GM04504 (cell line): ENCODE measurements at places on chromosomes 7 and 10.

DNA sequence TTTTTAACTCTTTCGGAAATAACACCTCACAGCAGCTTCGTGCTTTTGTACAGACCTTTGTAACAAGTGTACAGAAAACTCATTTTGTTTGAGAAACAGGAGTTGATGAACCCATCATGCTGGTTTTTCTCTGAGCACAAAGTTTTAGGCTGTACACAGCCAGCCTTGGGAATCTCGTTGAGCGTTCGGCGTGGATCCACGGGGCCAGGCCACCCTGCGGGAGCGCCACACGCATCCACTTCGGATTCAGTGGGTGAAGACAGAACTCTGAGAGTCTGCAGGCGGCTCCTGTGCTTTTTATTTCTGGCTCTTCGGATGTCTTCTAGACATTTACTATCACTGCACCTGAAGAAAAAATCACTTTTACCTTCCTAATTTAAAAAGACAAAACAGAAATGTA, 131.2 kb downstream of the SMURF1 start:
- no peak for DNase-seq

GRCh38 chr7:157985636-157986035, 602.0 kb downstream of the PTPRN2 start:
- no peak for DNase-seq

DNA sequence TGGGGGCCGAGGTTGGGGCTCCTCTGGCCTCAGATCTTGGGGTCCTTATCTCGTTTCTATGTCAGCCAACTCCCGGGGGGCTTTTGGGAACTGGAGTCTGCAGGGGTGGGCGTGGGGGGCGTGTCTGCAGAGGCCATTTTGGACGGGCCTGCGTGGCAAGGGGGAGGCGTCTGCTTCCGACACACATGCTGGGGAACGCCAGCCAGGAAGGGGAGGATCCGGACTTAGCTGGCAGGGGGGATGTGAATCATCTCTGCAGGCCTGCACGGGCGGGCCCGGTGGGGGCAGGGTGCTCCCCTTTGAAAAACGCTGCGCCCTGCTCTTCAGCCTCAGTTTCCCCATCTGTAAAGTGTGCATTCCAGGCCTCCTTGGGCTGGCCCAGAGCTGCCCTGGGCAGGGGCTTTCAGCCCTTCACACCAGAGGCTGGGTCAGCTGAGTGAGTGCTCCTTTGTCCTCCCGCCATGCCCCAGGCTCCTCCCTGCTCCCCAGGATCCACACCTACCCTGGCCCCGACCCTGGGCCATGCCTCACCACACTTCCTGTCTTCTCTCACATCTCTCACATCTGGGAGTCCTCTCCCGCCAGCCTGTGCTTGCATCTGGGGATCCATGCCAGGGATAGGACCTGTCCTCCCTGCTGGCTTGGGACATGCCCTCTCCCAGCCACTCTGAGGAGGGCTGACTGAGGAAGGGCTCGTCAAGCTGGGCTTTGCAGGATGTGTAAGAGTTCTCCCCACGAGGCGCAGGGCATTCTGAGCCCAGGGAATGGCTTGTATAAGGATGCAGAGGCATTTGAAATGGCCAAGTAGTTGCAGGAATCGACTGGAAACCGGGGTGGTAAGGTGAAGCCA, 172.6 kb upstream of the TNRC18 start:
- DNase-seq, result peak; percentile 90

GRCh38 chr10:50324046-50324445, 72.7 kb upstream of the ASAH2 start:
- no peak for DNase-seq

DNA sequence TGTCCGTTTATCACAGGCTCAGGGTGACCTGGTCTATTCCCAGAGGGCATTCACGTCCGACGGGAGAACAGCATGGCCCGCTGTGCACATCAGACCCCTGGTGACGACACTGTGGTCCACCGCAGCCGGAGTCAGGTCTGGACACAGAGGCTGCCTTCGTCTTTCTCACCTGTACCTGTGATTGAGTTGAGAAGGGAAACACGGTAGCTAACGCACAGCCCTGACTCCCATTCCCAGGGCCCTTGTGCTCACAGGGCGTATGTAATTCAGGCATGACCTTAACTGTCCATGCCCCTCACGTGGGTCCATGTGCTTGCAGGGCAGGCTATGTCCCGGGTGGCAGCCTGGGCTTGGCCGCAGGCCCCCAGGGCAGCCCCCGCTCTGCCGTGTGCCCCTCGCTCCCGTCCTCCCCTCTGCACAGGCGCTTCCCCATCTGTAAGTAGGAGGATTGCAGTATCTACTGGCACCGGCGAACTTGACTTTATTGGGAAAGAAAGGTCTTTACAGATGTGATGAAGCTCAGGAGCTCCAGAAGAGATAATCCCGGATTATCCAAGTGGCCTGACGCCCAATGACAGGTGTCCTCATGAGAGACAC, 221.3 kb upstream of the TCERG1L start:
- no peak for DNase-seq

DNA sequence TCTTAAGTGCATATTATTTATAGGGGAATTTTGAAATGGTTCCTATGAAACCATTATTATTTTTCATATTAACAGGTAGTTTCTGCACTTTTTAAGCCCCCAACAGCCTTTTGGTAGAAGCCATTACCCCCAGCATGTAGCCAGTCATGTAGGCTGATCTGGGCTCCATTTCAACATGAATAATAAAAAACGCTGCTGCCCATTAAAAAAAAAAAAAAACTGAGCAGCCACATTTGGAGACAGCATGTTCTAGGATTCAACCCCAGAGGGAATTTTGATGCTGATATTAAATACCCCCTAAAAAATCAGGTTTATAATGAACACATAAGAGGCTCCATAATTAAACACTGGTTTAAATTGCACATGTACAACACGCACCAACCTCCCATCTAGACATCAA, 181.3 kb downstream of the RTKN2 start:
- no peak for DNase-seq

DNA sequence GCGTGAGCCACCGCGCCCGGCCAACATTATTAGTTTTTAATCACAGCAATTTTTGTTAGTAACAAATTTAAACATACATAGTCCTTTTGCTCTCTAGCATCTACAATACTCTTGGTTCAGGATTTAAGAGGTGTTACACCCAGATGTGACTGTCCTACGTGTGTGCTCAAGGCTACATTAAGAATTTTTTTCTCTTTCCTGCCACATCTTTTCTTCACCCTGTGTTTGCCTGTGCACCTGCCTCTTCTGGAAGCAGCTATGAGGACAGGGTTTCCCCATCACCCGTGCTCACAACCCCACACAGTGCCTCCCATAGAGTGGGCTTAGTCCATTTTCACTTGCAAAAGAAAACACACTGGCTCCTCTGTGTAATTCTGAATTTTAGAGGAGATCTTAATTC, 186.7 kb upstream of the KLF6 start:
- DNase-seq, result no peak

DNA sequence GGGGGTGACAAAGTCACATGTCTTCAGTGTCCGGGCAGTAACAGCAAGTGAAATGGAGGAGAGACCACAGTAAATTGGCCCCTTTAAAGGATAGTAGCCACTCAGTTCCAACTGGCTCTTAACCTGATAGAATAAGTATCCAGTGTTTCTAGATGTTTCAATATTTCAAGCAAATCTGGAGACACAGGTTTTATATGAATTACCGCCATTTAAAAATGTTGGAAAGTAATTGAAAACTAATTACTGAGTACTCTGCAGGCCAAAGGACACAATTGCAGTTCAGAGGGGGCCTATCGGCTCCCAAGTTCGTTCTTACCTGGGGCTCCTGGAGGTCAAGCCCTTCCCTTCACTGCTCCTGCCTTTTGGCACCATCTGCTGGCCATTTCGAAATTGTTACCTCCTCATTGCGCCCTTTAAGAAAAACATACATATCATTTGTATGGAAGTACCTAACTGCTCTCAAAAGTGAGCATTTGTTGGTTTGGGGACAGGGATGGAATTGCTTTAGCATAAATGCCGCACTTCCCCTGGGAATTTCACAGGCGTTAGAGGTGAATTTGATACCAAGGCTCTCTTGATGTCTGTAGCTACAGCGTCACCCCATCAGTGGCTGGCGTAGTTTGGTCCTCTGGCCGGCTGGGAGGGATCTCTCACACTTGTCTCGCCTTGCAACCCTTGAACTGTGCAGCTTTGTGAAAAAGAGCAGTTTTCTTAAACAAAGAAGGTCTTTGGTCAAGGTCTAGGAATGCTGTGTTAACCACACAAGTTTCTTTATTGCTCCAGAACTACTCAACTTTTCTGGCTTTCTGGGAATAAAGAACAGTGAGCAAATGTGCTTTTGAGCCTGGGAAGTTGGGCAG, 220.0 kb downstream of the ARHGAP21 start:
- peak; percentile 14 for DNase-seq

GRCh38 chr10:28928484-28928883, 251.2 kb downstream of the BAMBI start:
- DNase-seq, result no peak

- no peak for DNase-seq
These were observed 5.0 kb downstream of the MXI1 start for GRCh38 chr10:110212119-110213006.

DNA sequence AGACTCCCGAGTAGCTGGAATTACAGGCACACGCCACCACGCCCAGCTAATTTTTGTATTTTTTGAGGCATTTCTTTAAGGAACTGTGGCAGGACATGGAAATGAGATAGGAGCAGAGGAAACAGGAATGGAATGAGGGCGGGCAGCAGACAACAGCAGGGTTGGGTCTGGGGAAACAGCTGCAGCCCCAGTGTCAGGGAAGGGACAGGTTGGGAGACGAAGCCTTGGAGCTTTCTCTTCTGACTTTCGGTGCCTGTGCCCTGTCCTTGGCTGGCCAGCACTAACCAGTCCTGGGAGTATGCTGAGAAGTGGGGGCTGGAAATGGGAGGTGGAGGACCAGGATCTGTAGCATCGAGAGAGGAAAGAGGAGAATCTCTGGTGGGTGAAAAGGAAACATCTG, 47.4 kb downstream of the ATOH7 start:
- no peak for DNase-seq

DNA sequence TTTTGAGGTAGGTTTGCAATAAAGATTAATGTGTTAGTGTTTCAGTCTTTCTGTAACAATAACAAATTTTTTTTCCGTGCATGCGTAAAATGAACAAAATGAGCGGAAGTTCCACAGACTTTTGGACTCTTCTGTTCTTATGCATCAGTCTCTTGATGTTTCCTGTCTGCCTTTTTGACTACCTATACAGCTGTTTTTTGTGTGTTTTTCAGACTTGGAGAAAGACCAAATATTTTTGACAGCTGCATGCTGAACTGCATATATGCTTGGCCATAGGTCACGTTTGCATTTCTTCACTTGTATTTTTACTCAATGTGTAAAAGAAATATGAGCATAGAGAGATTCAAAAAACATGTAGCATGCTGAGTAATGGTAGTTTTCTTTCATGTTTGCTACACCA, 119.3 kb downstream of the BBS9 start:
- DNase-seq, result no peak

DNA sequence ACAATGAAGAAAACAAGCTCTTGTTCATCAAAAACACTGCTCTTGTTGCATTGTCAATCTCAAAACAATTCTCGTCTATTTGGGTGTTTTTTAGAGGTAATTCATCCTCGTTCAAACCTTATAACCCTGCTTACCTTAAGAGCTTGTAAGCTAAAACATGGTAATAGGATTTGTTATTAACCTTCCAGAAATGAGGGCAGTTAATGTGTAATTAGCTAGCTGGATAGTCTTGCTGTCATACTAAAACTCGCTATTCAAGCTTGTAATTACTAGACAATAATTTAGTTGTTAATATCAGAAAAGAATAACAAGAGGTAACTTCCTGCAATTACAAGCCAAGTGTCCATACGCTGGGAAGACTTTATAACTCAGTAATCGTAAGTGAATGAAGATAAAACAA, 101.6 kb downstream of the UBE2H start:
- DNase-seq, result no peak

- no peak for DNase-seq
These were observed 10.4 kb downstream of the PMPCB start for GRCh38 chr7:103307503-103308231.

DNA sequence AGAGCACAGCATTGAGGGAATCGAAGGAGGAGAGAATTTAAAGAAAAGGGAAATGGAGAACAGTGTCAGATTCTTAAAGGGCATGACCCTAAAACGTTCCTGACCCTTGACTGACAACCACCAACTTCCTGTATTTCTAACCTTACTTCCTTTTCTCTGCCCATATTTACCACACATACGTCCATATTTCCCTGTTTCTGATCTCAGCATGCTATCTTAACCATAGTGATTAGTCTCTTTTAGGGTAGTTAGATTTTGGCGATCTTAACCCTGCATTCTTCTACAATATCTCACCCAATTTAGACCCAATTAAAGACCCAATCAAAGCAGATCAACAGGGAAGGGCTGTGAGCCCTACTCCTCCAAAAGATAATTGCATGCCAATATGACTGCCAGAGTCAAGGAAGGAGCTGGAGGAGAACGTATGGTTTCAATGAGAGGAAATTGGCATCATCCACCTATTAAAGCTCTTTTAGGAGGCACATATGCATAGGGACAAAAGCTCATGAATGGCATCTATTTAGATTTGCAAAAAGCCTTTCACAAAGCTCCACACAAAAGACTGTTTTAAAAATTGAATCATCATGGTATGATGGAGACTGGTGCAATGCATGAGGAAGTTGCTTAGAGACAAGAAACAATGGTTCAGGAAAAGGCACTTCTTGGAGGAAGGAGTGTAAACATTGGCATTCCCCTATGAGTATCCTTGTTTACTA, 49.0 kb upstream of the ARHGAP12 start:
- DNase-seq, result peak; percentile 46

DNA sequence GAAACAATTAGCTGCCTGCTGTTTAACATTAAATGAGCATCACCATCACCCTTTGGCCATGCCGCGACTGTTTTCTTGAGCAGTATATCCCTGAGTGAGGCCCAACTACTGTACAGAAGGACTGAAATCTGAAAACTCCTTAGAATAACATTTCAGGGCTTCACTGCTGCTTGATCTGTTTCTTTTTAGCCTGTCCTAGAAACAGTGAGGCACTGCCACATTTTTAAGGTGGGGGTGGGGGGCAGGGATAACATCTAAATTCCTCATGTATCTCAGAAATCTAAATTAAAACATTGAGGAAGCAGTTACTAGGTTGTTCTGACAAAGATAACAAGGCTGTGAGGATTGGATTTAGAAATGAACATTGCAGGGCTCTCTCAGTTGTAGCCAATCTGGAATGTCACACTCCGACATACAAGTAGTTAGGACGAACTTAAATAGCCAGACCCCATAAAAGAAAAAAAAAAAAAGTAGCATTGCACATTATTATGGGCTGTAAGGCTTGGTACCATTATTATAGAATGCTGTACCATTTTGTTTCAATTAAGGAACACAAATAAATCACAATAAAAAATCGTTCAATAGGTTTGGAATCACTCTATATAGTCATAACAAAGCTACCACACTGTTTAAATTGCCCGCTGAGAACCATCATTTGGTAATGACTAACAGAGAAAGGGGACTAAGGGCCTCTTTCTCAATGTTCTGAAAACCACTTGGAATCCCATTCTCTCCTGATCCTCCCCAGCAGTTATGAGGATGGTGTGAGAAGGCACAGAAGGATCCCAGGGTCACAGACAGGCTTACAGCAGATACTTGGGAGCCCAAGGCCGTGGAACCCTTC, 256.1 kb downstream of the INHBA start:
- DNase-seq, result no peak

DNA sequence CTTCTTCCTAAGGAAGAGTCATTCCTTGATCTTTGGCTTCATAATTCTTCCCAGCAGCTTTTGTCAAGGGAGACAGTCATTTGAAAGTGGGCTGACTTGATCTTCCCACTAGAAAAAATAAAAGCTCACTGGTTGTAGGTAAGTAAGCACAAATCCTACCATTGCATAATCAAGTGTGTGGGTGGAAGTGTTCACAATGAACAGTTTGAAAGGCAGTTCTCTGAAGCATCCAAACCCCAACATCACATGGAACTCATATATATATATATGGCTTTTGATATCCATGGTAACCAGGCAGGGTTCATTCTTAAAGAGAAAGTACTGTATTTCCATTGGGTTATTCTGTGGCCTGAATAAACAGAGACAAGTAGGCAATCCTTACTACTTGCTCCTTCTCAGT, 51.6 kb downstream of the ARMH3 start:
- no peak for DNase-seq
